ENCODE measurements at places on chromosomes 16 and 17. TPM values are rescaled to one million over a fixed set of nuclear protein-coding genes. Genes with fewer than 3 reads are reported as not detected.

STARD3 gene
- polyA plus RNA-seq: 39.3 TPM

SMARCE1 gene
- 80.8 TPM for polyA plus RNA-seq

GRCh38 chr16:69381231-69381630, 4.6 kb downstream of the TERF2 start:
- DNase-seq: no peak

DNA sequence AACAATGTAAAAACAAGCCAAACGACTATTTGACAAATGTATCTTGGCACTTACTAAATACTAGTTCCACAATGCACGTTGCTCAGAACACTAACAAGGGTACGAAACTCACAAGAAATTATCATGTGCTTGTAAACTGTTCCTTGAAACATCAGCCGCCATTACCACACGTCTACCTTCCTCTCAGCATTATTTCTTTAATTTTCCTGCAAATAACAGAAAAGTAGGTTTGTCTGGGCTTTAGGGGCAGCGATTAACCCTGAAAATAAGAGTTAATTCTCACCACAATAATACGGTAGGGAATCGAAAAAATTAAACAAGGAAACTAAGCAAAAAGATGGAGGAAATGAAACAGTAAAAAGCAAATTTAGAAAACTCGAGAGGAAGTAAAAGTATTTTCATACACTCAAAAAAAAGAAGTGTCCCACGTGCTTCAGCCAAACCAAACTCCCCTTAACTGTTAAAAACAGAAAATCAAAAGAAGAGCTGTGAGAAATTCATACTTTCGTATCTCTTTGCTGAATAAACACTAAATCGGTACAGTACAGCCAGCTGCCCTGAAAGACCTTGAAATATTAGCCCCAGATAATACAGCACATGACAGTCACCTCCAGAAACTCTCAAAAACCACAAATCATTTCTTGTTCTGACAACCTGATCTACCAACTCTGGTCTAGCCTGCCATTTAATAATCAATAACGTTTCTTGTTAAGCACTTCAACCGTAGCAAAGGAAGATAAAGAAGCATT, 1.2 kb downstream of the ARHGAP17 start:
- no peak for DNase-seq
